Kidney glomerular epithelial cell (primary cell): ENCODE measurements at places on chromosomes 1 and 21.

- DNase-seq: no peak
Observed at GRCh38 chr1:225347123-225347683, 80.6 kb downstream of the LBR start.

- DNase-seq: no peak
Observed at GRCh38 chr1:3067671-3068563, 1.1 kb upstream of the PRDM16 start.

- no peak for DNase-seq
Observed at GRCh38 chr1:77636864-77637263, 45.6 kb downstream of the ZZZ3 start.

GRCh38 chr1:218444588-218444987 lies 99.5 kb downstream of the TGFB2 start:
- no peak for DNase-seq
